ENCODE measurements at places on chromosomes 3 and 15.

- no peak for DNase-seq
These were observed 27.7 kb upstream of the PLXNA1 start for GRCh38 chr3:126955004-126955790.

DNA sequence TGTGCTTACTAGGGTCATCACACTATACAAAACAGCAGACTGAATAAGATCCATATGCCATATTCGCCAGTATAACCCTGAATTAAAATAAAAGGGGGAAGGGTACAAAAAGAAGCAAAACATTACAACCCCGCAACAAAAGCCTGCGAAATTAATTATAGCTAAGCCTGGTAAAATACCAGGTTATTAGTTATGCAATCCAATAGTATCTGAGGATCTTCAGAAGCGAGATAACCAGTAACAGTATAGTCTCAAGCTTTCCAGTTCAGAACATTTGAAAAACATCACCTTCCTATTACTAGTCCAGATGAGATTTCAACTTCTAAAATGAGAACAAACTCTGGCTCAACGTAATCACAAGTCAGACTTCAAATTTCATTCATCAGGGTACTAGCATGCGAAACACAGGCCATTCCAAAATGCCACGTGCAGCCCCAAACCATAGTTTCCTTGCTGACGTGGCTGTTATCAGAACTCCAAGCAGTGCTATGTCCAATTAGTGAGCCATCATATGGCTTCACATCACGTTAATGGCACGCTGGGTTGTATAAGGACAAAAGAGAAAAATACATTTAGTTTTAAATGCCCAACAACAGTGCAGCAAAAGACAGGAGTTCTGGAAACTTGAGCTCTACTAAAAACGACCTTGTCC is 1.1 kb downstream of the SSR3 start:
- no peak for DNase-seq

DNA sequence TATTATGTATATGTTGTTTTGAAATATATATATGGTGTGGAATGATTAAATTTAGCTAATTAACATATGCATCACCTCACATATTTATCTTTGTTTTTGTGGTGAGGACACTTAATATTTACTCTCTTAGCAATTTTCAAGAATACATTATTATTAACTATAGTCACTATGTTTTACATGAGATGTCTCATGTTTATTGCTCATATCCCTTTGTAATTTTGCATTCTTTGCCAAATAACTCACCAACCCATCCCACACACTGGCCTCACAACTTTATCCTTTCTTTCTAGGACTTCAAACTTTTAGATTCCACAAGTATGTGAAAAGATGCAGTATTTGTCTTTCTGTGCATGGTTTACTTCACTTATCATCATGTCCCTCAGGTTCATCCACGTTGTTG is 950.2 kb upstream of the CADM2 start:
- DNase-seq, result no peak

- DNase-seq, result no peak
These were observed 36.5 kb downstream of the TM4SF18 start for GRCh38 chr3:149296972-149297371.

- no peak for DNase-seq
These were observed 53.7 kb upstream of the CSTA start for GRCh38 chr3:122271246-122271898.

- no peak for DNase-seq
These were observed 27.3 kb downstream of the MEF2A start for GRCh38 chr15:99593070-99593469.

- DNase-seq, result no peak
These were observed 200.6 kb upstream of the ZBTB20 start for GRCh38 chr3:115347737-115348136.

- no peak for DNase-seq
These were observed 1.7 kb downstream of the SPCS1 start for GRCh38 chr3:52707585-52707984.

DNA sequence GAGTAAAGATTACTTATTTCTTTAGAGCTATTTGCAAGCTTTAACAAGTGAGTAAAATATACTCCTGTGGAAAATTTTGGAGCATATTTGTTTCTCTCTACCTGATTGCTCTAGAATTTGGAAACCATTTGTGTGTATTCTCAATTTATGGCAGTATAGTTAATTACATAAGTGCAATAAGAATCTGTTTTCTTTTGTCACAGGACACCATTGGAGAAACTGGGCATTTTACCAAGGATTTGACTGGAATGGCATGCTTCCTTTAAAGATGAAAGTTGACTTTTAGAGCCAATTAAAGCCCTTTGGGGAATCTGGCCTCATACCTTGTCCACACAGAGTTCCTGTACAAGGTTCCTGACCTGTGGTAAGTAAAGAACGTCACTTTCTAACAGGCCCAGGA is 38.4 kb downstream of the PAQR5 start:
- no peak for DNase-seq

- DNase-seq, result no peak
These were observed 609.8 kb upstream of the BCHE start for GRCh38 chr3:166446986-166447385.

GRCh38 chr3:80771085-80771484 is 990.4 kb downstream of the GBE1 start:
- no peak for DNase-seq

DNA sequence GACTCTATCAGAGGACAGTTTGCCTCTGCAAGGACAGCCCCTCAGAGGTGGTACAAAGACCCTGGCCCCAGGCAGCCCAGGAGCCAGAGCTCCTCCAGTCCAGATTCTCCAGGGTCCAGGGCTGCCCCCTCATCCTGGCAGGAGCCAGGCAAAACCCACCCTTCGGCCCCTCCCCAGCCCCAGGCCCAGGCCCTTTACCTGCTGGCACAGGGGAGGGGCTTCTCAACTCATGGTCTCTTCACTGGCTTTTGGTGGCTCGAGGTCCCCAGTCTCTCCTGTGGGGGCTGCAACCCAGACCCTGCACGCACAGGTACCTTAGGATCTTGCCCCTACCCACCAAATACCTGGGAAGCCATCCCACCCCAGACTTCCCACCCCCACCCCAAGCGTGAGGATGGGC is 8.5 kb downstream of the NEIL1 start:
- DNase-seq, result no peak

DNA sequence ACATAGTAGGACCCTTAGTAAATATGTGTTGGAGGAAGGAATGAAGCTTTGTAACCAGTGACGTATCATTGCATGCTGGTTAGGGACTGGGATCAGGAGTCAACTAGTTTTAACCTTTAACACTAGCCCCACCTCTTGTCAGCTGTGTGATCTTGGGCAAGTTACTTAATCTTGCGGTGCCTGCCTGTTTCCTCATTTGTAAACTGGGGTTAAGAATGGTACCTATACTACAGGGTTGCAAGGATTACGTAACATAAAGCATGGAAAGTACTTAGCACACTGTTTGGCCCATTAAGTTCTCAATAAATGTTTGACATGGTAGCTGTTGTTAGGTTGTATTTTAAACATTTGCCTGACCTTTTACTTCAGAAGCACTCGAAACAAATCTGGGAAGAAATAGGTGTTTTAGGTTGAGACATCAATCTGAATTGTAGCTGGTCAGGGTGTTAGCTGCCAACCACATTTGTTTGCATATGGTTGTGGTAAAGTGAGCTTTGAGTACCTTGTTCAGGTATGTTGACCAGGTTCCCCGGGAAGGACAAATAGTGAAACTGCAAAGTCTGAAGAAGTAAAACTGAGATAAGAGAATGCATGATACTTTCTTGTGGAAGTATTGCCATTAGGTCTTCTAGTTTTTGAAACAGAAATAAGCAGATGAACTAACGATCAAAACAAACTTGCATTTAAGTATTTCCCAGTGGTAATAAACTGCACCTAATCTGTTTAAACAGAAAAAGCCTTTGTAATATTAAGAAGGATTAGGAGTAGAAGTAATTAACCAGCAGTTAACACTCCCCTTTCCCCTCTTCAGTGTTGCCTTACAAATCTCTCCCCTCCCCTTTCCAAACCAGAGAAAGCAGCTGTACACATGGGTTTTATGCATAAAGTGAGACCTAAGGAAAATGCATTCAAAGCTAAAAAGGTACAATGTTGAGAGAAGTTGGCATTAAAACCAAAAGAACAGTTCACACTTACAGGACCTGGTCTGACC is 25.8 kb upstream of the SCAANT1 start:
- DNase-seq, result no peak

GRCh38 chr15:74398183-74398582 is 30.7 kb upstream of the CYP11A1 start:
- no peak for DNase-seq

- no peak for DNase-seq
These were observed 321.4 kb upstream of the IL12A start for GRCh38 chr3:159667261-159667660.

DNA sequence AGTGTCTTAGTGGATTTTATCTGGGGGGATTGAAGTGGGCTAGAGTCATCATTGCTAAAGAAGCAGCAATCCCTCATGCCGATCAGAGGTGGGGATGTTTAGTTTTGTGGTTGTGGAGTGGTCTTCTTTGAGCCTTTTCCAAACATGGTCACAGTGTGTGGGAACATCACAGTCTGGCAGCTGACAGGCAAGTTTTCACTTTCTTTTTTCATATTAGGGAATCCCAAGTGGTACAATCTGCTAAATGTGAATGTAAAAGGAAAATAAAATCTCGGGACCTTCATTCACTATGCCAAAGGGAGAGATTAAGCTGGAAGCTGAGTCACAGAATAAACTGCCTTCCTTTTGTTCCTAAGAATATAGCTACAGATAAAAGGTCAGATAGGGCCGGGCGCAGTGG is 10.4 kb upstream of the CX3CR1 start:
- no peak for DNase-seq

- DNase-seq, result no peak
These were observed 400.4 kb upstream of the THBS1 start for GRCh38 chr15:39180483-39180933.

DNA sequence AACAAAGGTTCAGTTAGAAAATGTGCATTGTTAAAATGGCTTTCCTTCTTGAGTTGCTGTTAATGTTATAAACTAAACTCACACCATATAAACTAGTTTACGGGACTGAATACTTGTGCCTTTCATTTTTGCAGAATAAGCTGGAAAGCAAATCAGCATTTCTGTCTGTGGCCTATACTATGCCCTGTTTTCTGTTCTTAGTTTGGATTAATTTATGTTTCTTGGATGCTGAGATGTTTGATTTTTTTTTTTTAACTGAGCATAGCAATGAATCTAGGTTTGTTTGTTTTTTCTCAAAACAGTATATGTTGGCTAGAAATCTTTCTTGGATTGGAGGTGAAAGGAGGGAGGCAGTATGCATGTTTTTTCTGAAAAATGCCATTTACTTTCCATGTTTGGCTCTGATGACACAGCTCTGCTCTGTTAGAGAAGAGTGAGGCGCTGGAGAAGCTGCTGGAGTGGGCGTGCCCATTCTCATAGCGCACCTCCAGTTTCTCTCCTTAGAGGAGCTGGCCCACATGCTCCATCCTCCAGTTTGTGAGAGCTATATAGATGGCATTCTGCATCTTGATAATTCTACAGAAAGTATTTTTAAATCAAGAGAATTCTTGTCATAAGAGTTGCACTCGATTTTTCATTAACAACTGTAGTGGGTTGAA is 423.6 kb upstream of the TPM1 start:
- DNase-seq, result no peak

DNA sequence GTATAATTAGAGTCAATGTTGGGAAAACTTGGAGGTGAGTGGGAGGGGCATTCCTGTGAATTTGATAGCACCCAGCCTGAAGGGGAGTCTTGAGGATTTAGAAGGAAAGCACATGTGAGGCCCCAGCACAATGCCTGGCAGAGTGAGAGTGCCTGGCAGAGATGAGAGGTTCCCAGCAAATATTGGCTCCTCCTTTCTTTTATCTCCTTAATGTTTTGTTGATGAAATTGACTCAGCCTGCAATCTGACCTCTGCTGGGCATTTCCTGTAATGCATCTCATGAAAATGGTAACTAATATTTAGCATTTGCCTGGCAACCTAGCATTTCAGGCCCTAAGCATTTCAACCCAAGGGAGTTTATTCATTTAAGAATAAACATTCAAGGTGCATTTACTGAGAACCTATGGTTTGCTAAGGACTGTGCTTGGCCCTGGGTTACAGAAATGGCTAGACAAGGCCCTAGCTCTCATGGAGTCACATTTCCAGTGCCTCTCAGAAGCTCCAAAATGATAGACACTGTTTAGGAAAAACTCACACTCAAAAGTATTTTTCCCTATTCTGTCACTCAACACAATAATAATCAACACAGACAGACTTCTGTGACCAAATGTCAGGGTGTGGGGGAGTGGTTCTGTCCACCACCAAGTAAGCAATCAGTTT is 19.0 kb downstream of the PDHB start:
- DNase-seq, result peak; percentile 22

DNA sequence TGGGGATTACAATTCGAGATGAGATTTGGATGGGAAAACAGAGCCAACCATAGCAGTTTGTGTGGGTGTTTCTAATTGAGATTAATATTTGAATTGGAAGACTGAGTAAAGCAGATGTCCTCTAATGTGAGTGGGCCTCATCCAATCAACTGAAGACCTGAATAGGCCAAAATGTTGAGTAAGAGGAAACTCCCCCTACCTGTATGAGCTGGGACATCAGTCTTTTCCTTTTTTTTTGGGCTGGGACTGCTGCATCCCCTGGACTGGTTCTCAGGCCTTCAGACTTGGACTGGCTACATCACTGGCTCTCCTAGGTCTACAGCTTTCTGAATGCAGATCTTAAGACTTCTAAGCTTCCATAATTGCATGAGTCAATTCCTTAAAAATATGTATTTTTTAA is 144.1 kb downstream of the CD47 start:
- DNase-seq, result no peak

DNA sequence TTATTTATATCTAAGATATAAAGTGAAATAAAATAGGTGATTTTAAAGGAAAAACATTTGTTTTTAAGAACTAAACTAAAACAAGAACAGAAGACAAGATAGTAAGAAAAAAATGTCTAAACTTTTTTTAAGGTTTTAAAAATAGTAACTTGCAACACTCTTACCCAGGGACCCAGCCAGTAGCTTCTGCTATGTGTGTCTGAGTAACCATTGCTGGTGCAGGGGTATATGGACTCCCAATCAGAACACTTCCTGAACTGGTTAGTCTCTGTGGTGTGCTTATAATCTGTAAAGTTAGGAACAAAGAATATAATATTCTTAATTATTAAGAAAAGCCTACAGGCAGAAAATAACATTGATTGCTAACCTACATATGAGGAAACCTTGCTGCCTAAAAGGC is 118.4 kb downstream of the ATP1B3 start:
- DNase-seq, result no peak

DNA sequence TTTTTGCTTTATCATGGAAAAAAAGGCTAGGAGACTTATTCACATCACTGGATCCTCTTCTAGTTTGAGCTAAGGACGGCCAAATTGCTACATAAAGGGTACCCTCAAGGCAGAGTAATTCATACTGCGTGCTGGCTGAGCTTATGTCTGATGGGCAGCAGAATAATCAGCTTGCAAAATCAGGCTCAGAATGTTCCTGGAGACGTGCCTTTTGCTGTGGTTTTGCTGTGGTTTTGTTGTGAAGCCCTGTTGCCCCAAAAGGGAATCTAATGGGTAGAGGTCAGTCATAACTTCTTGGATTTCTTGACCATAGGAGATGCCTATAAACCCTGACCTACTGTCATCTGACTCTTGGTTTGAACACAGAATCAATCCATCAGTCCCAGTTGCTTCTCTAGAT is 189.9 kb downstream of the SOX2 start:
- DNase-seq, result no peak

GRCh38 chr15:39099524-39099923 is 481.4 kb upstream of the THBS1 start:
- DNase-seq, result no peak

GRCh38 chr15:100651253-100651652 is 48.9 kb downstream of the ASB7 start:
- no peak for DNase-seq

GRCh38 chr3:38916706-38917105 is 100.7 kb upstream of the SCN10A start:
- no peak for DNase-seq

Data from stimulated activated CD4-positive, alpha-beta T cell treated with anti-CD3 and anti-CD28 coated beads, TNF-alpha, amount 100 ng/mL, for 24 hours (primary cell).